ENCODE measurements at places on chromosomes 16 and 17.

- no peak for DNase-seq
Measured at GRCh38 chr16:73846007-73846330, 450.6 kb upstream of the PSMD7 start.

DNA sequence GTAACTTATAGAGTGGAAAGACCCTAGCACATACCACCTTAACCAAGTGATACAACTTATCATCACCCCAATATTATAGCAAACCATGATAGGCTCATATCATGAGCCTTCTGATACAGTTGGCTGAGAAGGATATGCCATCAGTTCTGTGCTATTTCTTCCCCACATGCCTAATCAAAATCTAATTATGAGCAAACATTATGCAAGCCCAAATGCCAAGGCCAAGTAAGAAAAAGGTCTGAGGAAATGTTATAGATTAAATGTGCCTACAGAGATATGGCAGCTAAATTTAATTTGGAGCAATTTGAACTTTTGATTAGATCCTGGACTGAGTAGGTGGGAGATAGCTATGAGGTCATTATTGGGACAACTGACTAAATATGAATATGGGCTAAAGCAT is 225.9 kb upstream of the PMFBP1 start:
- no peak for DNase-seq

DNA sequence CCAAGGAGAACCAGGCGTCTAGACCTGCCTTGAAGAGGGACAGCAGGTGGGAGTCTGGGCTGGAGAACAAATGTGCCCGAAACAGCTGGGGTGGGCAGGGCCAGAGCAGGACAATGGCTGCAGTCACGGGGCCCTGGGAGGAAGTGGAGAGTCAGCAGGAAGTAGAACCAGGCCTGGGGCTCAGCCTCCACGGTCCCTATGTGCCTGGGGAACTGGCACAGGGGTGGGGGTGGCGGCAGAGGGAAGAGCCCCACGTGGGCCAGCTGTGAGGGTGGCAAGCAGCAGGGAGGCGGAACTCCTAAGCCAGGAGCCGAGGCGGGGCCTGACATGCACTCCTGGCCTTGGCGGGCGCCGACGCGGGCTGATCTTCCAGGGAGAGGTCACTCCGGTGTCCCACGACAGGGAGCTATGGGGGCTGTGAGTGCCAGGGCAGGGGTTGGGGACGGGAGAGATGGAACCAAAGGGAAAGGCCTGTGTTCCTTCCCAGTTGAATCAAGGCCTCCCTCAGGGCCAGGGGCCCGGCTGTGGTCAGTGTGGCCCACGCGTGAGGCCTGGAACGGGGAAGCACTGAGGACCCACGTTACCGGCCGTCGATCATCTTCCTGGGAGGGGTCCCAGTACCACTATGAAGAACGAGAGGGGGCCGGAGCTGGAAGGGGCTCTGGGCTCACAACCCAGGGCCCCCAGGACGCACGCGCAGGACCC is 42.7 kb downstream of the TIMM22 start:
- peak; percentile 78 for DNase-seq

DNA sequence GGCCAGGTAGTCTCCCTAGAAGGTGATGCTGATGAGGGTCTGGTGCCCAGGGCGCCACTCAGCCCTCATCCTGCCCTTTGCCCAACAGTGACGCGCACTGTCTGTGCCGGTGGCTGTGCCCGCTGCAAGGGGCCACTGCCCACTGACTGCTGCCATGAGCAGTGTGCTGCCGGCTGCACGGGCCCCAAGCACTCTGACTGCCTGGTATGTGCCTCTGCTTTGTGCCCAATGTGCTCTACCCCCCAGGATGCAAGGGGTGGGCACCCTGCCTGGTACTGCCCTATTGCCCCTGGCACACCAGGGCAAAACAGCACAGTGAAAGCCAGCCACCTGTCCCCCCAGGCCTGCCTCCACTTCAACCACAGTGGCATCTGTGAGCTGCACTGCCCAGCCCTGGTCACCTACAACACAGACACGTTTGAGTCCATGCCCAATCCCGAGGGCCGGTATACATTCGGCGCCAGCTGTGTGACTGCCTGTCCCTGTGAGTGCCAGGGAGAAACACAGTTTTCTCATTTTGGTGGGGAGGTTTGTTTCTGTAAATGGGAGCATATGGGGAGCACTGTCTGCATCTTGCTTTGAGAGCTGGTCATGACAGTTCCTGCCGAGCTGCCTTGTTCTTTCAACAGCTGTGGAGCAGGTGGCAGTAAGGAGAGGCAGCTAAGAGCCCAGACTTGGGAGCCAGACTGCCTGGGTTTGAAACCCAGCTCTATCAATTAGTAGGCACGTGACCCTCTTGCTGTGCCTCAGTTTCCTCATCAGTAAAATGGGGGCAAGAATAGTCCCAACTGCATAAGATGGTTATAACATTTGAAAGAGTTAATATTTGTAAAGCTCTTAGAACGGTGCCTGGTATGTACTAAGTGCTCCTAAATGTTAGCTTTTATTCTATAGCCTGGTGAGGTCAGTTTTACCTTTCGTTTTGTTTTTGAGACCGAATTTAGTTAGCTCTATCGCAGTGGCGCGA is 10.4 kb downstream of the ERBB2 start:
- DNase-seq: no peak

DNA sequence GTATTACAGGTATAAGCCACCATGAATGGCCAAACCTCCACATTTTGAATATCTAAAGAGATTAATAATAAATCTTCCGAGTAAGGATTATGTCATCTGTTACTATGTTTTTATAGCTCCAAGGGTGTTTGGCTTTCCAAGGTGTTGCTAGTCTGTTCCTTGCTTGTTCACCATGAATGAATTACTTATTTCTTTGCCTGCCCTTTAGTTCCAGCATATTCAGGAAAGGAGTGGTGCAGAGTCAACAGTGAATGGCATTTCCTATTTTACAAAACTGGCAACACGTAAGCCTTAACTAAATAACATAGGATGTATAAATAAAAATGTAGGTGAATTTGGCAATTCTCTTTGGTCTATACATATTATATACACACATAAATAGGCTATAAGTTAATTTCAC is 70.3 kb downstream of the MYO1D start:
- DNase-seq: no peak

DNA sequence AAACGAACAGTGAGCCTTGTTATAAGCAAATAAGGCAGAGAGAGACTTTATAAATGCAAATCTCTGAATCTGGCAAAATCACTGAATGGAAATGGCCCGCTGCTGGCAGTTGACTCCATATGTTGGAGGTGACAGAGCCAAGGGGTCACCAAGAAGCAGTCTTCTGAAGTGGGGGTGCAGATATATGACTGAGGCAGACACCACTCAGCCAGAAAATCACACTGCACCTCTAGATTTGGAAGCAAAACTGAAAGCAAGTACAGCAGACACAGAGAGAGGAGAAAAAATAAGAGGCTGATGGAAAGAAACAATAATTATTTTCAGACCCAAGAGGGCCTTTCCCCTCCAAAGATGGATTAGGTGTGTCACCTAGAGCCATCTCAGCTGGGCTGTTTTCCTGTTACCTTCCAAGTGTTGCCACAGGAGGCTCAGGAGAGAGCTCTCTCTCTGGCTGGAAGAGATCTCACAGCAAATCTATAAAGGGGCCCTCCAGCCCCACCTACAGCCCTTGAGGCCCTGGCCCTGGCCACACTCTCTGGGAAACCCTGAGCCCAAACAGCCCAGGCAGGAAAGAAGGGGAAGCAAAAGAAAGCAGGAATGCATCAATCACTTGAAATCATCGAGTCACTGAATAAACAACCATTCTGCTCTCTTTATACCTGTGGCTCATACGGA is 585.1 kb upstream of the PSMD7 start:
- no peak for DNase-seq

GRCh38 chr17:54903375-54903774 is 2.7 kb downstream of the TOM1L1 start:
- peak; percentile 64 for DNase-seq

DNA sequence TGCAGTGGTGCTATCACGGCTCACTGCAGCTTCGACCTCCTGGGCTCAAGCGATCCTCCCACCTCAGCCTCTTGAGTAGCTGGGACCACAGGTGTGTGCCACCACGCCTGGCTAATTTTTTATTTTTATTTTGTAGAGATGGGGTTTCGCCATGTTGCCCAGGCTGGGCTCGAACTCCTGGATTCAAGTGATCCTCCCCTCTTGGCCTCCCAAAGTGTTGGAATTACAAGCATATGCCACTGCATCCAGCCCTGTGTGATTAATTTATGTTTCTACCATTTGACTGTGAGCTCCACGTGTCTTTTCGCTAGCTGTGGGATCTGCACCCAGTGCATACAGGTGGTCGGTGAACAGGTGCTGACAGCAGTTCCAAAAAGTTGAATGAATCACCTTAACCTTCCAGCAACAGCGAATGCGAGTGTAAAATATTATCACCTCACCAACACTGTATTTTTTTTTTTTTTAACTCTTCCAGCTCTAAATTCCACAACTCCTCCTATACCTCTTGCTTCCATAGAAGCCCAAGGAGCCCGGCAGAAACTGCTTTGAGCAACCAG is 484 bp upstream of the NUDT7 start:
- DNase-seq: no peak
